NCI-H1694 (cell line): ENCODE measurements at places on chromosomes 3 and 15.
A peak's percentile ranks its signal among the peaks of the same experiment; 100 is the strongest.

GRCh38 chr15:85702321-85703101, 92.2 kb downstream of the KLHL25 start:
- no peak for DNase-seq

- no peak for DNase-seq
These were observed 3.1 kb upstream of the FOXB1 start for GRCh38 chr15:60000824-60001609.

DNA sequence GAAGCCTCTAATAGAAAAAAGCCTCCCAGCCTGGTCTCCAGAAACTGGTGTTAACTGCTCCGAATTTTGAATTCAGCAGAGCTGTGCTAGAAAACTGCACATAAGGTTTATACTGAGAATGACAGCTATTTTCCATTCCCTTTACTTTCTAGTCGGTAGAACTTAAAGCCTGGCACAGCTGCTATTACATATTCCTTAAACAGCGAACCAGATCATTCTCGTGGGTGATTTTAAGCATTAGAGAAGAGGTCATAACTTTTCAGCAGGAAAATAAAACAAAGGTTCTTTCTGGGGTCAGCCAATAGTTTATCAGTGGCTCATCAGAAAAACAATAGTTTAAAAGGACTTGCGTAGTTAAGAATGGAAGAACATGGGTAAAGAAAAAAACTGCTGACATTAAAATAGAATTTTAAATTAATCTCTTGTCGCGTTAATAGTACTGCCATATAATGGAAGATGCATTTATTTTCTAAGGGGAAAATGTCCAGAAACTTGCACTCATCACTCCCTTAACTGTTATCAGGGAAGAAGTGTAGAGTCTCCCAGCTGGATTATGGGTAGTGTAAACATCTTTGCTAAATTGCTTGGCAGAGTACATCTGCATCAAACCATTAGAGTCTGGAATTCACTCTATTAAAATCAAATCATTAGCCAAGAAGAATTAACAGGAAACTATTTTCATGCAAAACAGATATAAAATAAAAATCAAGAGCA, 7.9 kb downstream of the VGLL4 start:
- no peak for DNase-seq

GRCh38 chr3:64080616-64081234, 57.4 kb upstream of the PSMD6 start:
- DNase-seq, result no peak

- no peak for DNase-seq
These were observed 68.9 kb downstream of the SMAD3 start for GRCh38 chr15:67134067-67134838.

DNA sequence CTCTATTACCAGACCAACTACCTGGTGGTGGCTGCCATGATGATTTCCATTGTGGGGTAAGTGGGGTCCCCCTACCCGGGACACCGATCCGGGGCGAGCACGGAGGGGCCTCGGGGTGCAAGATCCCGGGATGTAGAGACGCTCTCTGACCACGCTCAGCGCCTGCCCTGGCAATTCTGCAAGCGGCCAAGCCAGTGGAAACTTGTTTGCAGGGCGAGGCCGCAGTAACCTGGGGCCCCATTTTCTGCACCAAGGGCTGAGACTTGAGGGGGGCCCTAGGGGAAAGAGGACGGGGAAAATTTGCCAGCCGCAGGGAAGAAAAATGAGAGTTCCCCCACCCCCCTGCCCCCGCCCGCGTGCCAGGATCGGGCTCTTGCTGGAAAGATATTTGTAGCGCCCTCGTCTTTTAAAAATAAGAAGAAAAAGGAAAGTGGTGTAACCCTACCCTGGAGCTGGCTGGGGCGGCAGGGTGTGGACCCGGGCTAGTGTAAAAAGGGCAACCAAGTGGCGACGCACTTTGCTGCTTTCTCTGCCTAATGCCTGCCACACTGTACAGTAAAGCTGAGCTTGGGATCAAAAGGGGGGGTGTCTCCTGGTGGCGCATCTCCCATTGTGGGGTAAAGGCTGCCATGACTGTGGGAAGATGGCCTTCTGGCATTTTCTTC, 563 bp downstream of the ARL6IP5 start:
- DNase-seq, result no peak

GRCh38 chr15:95565690-95566089, 764.8 kb upstream of the NR2F2 start:
- DNase-seq, result no peak

GRCh38 chr15:38617831-38618230, 53.2 kb upstream of the RASGRP1 start:
- no peak for DNase-seq

GRCh38 chr3:105542282-105543019, 175.7 kb downstream of the ALCAM start:
- DNase-seq, result peak; percentile 15

DNA sequence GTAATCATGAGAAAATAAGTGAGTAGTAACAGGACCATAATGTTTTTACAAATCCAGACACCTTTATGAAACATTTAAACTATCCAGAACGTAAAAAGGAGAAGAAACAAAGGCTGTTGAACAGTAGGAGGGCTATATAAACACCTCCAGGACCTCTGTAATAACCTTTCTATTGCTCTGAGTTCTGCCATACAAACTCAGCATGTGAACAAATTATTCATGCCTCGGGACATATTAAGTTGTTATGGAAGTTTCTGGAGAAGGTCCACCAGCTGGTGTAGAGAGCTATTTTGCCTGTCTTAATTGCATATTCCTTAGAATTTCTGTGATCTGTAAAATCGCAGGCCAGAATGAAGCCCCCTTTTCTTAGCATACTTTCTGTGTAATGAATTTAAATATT, 256.3 kb downstream of the UBE2E2 start:
- DNase-seq, result no peak

GRCh38 chr15:31222773-31223341, 103.8 kb upstream of the KLF13 start:
- DNase-seq, result no peak

- no peak for DNase-seq
These were observed 68.2 kb downstream of the RAB7A start for GRCh38 chr3:128794067-128794768.

DNA sequence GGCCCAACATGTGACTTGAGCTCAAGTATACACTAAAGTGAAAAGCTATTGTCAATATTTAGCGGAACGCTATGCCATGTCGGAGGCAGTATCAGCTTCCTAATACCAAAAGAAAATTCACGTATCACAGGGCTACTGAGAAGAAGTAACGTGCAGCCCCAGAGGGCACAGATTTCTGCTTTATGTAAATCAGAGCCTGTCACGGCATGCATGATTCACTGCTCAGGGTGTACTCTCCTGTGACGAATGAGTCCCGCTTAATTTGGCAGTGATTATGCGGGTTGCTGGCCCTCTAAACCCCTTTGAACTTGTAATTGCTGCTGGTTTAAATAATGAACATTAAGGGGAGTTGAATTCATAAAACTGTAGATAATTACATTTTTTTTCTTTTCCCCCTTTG, 85.3 kb downstream of the MEIS2 start:
- DNase-seq, result no peak

- DNase-seq, result peak; percentile 91
These were observed 54.8 kb upstream of the SPESP1 start for GRCh38 chr15:68875377-68876116.

DNA sequence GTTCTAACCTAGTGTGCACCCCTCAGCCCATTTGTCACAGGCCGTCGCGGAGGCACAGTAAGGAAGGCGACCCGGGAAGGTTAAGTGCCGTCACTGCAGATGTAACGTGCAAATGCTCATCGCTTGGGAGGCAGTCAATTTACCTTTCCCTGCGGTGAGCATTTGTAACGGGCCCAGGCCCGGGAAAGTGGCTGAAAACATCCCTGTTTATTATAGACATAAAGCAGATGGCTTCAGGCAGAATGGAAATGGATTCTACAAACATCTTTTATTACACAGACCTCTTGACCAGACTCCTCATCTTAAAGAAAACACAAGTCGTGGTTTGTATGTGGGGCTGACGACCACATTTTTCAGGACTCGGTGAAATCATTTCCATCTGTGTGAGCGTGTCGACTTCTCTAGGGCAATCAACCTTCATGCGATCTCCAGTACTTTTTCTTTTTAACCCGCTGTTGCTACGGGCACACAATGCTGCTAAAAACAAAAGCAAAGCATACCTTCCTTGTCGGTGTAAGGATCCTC, 43.6 kb downstream of the NMNAT3 start:
- no peak for DNase-seq

DNA sequence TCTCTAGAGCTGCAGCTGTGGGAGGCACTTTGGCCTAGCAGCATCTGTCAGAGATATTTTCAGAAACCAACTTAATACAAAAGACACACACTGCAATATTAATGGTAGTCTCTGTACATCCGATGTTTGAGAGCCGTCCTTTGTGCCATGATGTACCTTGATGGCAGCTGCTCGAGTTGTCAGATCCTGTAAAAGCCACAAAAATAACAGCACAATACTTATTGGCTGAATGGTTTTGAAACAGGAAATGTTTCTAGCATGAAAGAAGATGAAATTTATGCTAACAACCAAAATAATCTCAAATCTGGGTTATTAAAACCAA, 445.5 kb upstream of the TBL1XR1 start:
- DNase-seq, result no peak

DNA sequence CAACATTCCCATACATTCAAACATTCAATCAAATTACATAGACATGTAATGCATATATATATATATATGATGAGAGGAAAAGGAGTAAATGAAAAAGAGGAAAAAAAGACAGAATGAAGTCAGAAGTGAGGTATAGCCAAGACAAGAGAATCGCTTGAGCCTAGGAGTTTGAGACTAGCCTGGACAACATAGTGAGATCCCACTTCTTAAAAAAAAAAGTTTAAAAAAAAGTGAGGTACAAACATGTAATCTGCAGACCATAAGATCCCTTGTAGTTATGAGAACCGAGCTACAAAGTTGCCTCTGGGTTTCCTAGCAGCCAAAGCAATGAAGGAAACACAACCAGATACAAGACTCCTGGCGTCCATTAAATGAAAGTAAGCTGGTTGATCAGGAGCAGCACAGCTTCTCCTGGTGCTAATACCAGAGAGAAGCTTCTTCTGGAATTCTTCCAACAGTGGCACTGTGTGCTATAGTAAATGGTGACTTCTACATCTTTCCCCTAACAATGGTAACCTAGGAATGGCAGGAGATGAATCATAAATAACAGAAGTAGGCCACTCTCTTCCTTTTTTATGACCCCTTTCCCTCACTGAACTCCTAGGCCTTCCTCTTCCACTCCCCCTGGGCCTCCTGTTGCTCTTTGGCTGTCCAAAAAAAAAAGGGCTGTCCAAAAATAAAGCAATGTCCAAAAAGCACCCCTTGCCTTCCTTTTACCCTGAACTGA, 3.5 kb downstream of the KCNMB3 start:
- DNase-seq, result no peak

- DNase-seq, result no peak
These were observed 21.7 kb downstream of the LEKR1 start for GRCh38 chr3:156847752-156848448.

DNA sequence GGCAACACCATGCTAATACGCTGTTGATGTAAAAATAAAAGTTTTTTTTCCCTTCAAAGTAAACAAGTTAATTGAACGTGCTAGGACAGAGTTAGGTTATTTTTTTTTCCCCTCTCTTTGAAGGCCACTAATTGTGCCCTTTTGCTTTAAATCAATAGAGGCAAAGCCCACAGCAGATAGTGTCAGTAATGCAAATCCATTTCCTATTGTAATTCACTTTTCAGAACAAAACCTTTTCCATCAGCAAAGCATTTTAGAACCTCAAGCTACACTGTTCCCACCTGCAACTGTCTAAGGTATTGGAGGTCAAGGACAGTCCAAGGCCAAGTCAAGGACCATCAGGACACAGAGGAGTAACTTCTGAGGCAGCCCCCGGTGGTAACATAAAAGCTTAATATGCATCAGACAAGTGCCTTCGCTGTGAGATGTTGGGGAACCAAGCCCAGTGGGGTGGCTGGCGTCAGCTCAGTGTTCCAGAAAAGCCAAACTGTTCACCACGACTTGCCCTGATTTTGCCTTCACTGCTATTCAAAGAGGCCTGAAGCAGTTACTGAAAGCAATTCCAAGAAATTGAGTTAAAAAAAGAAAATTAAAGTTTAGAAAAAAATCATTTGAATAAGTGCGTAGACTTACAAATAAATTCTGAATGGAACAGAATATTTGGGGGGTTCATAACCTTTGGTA, 65.8 kb upstream of the ICE2 start:
- no peak for DNase-seq

DNA sequence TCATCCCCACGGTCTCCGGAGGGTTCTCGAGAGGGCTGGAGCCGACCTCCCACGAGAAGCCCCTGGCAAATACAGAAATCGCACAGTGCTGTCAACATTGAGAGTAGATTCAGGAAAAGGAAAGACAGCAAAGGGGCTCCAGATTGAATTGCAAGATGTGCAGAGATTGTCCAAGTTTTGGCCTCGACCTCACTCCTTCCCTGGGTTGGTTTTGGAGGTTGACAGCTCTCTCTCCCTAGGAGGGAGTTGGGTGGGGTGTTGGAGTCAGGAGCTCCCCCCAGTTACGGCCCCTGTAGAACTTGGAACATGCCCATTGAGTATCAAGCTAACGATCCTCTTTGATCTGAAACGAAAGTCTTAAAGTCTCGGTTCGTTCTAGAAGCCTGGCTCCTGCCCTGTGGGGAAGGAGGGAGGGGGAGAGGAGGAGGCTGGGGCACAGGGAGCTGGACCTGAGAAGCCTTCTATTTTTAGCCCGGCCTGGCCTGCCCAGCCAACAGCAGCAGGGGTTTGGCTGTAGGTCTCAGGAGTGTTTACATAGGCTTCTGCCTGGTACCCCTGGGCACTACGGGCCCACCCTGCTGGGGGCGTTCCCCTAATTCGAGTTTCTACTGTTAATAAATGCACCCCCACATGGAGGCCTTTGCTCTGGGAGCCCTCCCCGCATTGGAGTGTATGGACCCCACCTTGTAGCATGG, 672 bp upstream of the KY start:
- DNase-seq, result no peak

DNA sequence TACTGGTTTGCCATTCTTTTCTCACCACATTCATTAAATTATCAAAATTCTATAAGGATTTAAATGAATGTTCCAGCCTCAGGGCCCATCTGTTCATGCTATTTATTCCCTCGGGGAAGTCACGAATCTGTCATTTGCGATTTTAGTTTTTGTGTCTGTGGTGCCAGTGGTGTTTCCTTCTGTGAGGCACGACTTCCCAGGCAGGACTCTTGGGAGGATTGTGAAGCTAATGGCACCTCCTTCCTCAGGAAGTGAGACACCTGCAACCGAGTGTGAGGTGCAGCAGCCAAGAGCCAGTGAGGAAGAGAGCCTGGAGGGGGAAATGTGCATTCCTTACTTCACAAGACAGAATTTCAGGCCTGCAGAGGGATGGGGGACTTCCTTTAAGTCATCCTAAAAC, 24.1 kb downstream of the SV2B start:
- peak; percentile 26 for DNase-seq

- no peak for DNase-seq
These were observed 1.6 kb upstream of the SIAH2 start for GRCh38 chr3:150764566-150764965.

GRCh38 chr3:172280406-172281051, 167.7 kb downstream of the GHSR start:
- peak; percentile 68 for DNase-seq
